CD4-positive, alpha-beta T cell treated with Interleukin-6 for 4 hours (primary cell): ENCODE measurements at places on chromosomes 2 and 18.

DNA sequence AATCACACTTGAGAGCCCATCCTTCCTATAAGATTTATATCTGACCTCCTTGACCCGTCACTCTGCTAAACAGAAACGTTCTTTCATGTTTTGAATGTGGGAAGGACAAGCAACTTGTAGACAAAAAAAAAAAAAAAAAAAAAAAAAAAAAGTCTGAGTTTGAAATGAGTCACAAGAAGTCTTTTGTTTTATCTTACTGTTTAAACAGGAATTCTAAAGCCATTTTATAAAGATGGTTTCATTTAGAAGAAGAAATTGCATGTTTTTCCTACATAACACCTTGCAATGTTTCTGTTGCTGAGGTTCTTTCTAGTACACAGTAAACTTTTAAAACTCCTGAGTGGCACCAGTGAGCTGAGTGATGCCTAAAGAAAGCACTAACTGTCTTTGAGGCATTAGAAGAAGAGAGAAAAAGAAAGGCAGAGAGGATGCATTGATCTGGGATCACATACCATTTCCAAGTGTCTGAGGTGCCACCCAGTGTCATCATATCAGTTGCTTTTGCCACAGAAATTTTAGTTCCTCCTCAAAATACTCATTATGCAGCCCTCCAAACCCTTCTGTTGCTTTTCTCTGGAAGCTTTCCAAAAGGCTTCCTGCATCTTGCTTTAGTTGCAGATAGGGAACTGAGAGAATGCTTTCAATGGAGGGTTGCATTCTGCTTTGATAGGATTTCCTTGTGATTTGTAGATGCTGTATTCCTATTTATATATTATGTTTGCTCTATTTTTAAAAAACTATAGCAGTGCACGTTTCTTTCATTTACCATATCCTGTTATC, 69.1 kb downstream of the ACVR2A start:
- DNase-seq: no peak

DNA sequence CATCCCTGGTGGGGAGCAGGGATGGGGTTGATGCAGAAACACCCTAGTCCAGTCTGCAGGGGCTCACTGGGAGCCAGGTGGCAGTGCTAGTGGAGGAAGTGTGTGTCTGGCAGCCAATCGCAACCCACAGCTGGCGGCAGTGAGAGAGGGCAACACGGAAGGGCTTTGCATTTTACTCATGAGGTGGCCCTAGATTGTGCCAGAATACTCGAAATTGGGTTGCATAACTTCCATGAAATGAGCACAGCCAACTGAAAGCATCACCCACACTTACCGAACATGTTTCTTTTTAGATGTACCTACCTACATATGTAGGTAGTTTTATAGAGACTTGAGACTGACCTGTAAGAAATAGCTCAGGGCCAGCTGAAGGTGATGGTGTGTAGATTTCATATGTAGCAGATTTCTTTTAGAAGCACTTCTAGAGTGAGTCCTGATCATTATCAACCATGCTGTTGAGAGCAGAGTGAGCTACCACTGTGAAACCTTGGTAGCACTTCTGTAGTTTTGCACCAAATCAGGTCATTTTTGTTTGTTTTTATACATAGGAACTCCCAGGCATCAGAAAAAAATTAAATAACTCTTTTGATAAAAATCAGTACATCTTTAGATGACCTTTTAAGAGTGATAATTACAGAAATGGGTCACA, 13.0 kb downstream of the IL18R1 start:
- peak; percentile 35 for DNase-seq

DNA sequence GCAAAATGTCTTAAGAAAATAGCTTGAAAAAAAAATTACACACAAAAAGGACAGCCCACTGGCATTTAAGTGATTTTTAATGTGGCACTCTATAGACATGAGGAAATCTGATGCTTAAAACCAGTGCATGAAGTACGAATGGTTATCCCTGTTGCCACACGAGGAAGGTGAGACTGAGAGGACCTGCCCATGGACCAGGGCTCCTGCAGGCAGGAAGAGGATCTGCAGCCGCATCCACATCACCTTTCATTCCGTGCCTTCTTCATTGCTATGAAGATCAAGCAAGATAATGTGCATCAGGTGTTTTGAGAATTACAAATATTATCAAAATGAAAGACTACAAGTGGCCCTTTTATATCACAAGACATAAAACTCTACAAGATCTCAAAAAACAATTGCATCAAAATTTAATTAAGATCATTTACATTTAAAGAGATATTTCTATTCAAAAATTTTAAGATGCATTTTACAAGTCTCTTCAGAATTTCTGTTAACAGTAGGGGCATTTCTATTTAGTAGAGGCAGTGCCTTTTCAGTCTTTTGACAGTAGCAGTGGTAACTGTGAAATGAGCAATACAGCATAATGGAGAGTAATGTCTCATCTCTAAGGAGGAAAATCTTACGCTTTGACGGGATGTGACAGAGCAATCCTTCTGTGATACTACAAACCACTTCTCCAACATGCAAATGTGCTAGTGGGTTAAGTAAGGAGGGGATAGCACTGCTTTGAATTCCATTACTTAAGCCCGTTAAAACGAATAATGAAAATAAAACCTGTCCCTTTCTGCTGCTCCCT, 83.4 kb downstream of the SLC5A7 start:
- no peak for DNase-seq

GRCh38 chr2:230706053-230706521, 6.6 kb upstream of the CAB39 start:
- DNase-seq: no peak

DNA sequence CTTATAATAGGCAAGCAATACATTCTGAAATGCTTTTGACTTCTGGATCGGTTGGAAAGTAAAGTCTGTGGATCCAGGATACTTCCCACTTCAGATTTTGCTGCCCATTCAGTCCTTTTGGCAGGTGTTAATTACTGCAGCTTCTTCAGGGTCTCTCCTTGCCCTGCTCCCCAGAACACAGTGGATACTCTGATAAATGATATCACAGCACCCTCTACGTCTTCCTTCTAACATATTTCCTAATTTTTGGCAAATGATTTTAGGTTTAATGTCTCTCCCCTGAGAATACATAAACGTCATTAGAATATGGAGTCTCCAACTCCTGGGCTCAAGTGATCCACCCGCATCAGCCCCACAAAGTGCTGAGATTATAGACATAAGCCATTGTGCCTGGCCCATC, 249.8 kb downstream of the NYAP2 start:
- no peak for DNase-seq

DNA sequence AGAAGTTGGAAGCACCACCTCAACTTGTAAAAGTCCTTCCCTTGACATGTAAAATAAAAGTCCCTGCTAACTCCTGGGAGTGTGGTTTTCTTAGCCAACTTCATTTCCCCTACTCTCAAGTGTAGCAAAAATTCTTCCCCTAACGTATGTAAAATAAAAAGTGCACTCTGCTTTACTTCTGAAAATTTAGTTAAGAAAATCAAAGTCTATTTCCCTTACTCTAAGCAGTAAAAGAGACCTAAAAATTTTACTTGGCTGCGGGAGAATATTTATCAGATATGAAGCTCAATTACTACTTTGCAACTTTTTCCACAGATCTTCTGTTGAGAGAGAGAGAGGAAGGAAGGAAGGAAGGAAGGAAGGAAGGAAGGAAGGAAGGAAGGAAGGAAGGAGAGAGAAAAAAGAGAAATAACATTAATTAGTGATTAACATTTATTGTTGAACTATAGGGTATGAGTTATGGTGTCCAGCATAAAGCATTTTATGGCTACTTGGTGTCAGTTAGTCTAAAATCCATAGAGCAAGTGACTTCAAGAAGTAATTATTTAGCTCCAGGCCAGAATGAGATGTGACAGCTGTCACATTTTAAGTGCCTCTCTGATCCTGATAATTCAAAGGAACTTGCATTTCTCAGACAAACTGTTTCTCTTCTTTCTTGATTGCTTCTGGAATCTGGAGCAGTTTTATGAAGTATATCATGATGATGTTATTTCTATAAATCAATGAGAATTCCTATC, 210.3 kb downstream of the TMX3 start:
- no peak for DNase-seq

DNA sequence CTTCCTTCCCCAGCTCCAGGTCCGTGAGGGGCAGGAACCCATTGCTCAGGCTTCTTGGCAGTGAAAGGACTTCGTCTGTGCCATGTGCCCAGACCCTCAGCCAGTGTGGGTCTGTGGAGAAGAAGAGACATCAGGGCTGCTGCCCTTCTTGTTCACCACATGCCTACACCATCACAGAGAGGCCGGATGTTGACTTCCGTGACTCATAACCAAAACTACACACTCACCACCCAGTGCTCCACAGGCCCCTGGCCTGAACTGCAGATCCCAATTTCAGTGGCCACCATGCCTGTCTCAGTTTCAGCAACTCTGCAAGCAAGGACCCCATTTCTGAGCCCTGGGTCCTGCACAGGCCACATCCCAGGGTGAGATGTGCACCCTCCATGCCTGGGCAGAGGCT, 332.6 kb upstream of the SALL3 start:
- DNase-seq: no peak

DNA sequence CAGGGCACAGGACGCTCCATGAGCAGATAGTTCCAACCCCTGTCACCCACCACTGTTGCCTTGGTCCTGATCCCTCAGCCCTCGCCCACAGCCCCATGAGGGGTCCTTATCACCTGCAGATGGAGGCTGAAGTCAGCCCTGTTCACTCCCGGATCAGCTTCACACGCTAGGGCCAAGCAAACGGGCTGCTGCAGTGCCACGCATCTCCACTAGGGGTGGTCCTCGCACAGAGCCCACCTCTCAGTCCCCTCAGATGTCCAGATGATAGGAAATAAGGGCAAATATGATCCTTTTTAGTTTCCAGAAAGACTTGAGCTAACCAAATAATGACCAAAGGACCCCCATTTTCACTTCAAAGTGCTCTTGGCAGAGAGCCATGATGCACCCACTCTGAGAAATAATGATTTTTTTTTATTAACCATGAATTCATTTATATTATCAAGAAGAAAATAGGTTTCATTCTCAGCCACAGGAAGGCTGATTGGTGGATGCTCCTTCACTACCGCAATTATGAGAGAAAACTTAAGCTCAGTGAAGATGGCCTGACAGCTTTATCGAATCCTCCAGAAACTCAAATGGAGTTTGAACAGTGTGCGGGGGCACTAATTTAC, 71.9 kb upstream of the KLHL29 start:
- DNase-seq: peak; percentile 6

DNA sequence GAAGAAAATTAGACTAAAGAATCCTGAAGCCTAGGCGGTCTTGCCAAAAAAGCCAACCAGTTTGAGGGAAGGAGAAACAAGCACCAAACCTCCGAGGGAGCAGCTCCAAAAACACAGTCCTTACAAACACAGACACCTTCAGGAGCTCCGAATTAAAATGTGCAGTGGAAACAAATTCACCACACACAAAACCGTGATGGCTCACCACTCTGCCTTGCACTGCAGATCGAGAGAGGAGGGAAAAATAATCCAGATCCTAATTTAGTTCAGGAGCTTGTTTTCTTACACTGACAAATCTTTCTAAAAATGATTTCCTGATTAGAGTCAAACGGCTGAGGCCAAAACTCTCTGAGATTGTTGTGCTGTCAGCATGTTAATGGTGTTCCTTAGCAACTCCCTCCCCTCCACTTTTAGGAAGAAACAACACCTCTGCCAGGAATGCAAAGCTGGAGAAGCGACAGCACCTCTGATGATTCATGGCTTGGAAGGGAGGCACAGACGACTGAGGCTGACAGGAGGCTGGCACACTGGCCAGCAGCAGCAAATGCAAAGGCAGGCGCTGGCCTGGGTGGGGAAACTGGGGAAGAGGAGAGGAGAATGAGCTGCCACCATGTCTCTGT, 249.4 kb upstream of the KLHL29 start:
- no peak for DNase-seq

DNA sequence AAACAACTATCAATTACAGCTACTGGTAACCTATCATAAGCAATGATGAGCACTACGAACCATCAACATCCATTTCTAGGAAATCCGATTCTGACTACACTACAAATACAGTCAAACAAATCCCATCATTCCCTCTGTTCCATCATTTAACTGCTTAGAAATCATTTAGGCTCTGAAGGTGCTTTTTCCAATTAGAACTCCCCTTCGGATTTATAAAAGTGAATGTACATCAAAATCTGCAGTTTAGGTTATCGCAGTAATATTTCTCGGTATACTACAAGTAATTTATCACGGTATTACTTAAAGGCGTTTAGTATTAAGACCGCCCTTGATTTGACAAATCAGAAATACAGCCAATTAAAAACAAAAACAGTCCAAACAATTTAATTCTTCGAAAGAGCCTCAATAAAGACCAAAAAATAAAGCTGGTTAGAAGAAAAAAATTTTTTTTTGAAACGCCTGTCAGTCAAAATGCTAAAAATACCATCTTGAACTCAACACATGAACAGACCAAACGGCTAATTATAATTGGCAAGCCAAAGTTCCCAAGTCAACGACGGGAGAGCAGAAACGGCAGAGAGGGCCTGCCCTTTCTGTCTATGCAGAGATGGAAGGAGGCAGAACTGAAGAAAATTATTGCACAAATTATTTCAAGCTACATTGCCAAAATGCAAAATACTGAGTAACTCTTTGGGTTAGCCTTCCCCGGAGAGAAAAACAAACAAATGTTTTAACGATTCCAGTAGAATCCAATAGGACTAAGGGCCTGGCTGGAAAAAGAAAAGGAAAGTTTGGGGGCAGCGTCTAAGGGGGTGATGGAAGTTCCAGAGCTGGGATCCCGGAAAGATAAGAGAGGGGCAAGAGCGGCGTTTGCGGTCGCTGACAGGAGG, 1.2 kb downstream of the VPS54 start:
- no peak for DNase-seq

- DNase-seq: no peak
Observed at GRCh38 chr18:33444709-33445108, 4.2 kb upstream of the CCDC178 start.

GRCh38 chr2:160301420-160301819, 101.3 kb upstream of the ITGB6 start:
- DNase-seq: no peak
